ENCODE measurements at places on chromosomes 1 and 21.

DNA sequence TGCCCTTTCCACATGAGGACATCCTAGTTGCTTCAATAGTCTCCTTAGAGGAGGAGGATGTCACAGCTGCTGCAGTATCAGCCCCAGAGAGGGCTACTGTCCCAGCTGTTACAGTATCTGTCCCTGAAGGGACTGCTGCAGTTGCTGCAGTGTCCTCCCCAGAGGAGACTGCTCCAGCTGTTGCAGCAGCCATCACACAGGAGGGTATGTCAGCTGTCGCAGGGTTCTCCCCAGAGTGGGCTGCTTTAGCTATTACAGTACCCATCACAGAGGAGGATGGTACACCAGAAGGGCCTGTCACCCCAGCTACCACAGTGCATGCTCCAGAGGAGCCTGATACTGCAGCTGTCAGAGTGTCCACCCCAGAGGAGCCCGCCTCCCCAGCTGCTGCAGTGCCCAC lies 78.5 kb upstream of the BMP8A start:
- no peak for DNase-seq

- no peak for DNase-seq
Observed at GRCh38 chr1:38052750-38053415, 6.3 kb upstream of the POU3F1 start.

DNA sequence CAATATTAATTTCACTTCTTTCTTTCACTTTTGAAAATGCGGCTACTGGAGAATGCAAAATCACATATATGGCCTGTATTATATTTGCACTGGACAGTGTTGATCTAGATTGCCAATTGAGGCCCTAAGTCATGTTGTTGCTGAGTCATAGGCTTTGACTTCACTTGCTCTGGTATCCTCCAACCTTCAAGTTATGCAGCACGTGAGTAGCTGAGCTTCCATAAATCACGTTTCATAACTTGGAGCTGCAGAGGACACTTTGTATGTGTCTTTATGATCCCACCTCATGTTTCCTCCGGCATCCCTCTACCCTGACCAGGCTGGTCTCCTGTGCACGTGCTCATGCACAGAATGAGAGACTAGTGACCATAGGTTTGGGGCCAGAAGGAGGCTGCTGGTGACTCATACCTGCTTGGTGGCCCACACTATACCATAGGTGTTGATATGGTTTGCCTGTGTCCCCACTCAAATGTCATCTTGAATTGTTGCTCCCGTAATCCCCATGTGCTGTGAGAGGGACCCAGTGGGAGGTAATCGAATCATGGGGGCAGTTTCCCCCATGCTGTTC lies 103.0 kb upstream of the TSPAN2 start:
- no peak for DNase-seq

DNA sequence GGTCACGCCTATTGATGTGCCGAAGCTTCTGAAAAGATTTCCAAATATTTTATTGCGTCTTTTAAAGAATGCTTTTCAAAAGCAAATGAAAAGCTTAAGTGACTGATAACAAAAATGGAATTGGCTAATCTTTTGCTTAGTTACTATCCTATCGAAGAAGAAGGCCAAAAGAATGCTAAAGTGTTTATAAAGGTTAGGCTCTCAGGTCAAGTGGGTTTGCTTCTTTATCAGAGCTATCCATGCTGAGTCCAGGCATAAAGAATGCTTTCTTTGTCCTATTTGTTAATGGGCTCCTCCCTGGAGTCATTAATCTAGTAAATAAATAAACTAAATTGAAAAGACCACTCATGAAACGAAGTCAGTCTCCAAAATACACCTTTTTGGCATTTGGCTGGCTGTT lies 133.4 kb upstream of the LYPLAL1 start:
- DNase-seq = no peak
